ENCODE measurements at places on chromosomes 7 and 10. TPM values are rescaled to one million over a fixed set of nuclear protein-coding genes. Genes with fewer than 3 reads are reported as not detected.

SEMA3E gene
- 1.2 TPM for total RNA-seq

PILRB gene
- 57.9 TPM for total RNA-seq

PPP1R9A gene
- 17.7 TPM for total RNA-seq

HOXA10 gene
- 25.4 TPM for total RNA-seq

APBB1IP gene
- total RNA-seq: 2.8 TPM

HELLS gene
- 17.9 TPM for total RNA-seq

CAMK2B gene
- 0.80 TPM for total RNA-seq

CDK1 gene
- 16.5 TPM for total RNA-seq

OR2A12 gene
- total RNA-seq: not detected

ASAH2B gene
- total RNA-seq: 6.7 TPM

CHAT gene
- 1.2 TPM for total RNA-seq

AKR1C8 gene
- total RNA-seq: not detected

MRPS24 gene
- total RNA-seq: 160 TPM

PWWP2B gene
- total RNA-seq: 61.0 TPM

METTL2B gene
- total RNA-seq: 36.8 TPM

CLDN12 gene
- 65.6 TPM for total RNA-seq

GNB2 gene
- total RNA-seq: 292 TPM

TMEM60 gene
- total RNA-seq: 19.8 TPM

MALRD1 gene
- 0.27 TPM for total RNA-seq

LRRC4 gene
- total RNA-seq: 0.17 TPM
